ENCODE measurements at places on chromosomes 1 and 21. TPM values are rescaled to one million over a fixed set of nuclear protein-coding genes. Genes with fewer than 3 reads are reported as not detected.

PTCH2 gene
- 2.3 TPM for total RNA-seq

- no peak for DNase-seq
- H3K27me3 ChIP-seq: no peaks in the 10 kb centered on the region
- H3K27ac ChIP-seq: peak overlapping the region; percentile 52
- H3K4me1 ChIP-seq: peaks cover 5% of the 10 kb centered on the region
Measured at GRCh38 chr1:40630488-40631223, 34.8 kb downstream of the RIMS3 start.

DNA sequence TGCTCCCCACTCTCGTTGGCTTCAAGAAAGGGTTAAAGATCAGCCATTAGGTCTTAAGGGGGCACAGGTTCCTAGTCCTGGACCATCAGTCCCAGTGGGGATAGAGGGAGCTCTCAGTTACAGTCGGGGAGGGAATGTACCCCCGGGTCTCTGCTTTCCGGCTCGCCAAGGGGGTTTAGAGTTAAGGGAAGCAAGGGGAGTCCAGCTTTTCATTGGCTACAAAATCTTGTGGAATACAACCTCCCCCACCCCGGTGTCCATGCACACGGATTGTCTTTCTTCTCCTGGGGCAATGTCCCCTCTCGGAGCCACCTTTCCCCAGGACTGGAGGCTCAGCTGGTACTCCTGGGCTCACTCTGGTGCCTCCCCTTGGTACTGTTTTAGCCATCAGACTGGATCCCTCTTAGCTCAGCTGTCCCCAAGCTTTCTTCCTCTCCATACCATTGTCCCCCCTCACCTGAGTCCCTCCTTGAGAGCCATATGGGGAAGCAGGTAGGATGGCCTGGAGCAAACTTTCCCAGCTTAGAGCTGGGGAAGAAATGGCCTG lies at the start of gene A3GALT2:
TSS of gene A3GALT2 (minus strand) at position 480 of the 547 bp plus-strand sequence. CDS start at position 480, 0 bp downstream.
- peaks cover 14% of the 10 kb centered on the region for H3K36me3 ChIP-seq
- no peak within 1 kb of the TSS for H3K4me3 ChIP-seq
- no peaks in the 10 kb centered on the region for H3K4me1 ChIP-seq
- DNase-seq: no peak
- H3K27ac ChIP-seq: no peak within 1 kb of the TSS
- H3K27me3 ChIP-seq: no peaks in the 10 kb centered on the region

KLHL17 gene
- 41.9 TPM for total RNA-seq

DNA sequence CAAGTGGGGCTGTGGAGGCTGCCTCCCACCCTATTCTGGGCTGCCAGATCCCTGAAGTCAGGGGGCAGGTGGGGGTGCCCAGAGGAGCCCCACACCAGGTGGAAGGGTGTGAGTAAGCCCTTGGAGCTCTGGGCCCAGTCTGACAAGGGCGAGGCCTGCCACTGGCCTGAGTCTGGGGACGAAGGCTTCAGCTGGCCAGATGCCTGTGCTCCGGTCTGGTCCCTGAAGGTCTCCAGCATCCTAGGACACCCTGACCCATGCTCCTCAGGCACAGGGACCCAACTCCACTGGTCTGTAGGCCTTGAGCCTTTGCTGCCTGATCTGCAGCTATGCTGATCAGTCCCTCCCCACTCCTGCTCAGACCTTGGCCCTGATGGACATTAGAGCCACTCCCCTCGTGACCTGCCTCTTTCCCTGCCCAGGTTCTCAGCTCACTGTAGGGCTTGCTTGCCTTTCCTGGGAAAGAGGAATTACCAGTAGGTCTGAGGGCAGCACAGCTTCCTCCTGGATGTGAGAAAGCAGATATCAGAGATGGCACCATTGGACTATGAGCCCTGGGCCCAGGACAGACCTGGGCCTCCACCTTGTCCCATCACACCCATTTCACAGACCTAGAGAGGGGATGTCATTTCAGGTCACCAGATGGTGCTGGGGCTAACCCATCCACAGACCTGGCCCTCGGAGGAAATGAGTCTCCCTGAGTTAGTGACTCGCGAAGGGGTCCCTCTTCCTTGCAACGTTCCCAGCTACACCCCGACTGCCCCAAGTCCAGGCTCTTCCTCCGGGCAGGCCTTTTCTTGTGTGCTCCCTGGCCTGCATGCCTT lies 32.8 kb upstream of the CSF3R start:
- no peaks in the 10 kb centered on the region for H3K36me3 ChIP-seq
- no peaks in the 10 kb centered on the region for H3K4me1 ChIP-seq
- peaks cover 27% of the 10 kb centered on the region for H3K27me3 ChIP-seq
- no peak overlapping the region for H3K4me3 ChIP-seq

DNA sequence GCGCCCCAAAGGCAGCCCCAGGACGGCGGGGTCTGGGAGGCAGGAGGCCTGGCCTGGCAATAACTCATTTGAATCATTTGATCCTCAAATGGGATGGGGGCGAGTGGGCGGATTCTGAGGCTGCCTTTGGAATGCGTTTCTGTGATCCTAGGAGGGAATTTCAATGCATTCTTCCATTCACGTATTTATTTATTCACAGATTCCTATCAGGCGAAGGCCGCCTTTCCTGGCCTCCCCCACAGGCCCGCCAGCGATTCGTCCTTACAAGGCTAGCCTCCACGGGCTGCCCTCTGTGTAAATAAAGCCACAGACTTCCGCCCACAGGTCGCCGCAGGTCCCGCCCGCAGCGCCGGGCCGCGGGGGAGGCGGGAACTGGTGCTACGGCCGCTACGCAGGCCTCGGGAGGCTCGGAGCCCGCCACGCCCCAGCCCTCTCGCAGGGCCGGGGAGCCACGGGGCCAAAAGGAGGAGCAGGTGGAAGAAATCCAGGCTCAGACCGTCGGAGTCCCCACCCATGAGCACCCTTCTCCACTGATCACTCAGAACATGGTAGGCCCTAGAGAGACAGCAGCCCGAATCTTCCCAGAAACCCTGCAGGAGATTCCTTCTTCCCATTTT lies 31.3 kb upstream of the JUN start:
- peaks cover 14% of the 10 kb centered on the region for H3K4me1 ChIP-seq
- no peaks in the 10 kb centered on the region for H3K27me3 ChIP-seq
- DNase-seq: peak; percentile 16
- H3K27ac ChIP-seq: peak overlapping the region; percentile 72

GRCh38 chr1:8019229-8019620 lies 6.9 kb downstream of the ERRFI1 start:
- H3K27ac ChIP-seq: no peak overlapping the region
- no peaks in the 10 kb centered on the region for H3K4me1 ChIP-seq
- H3K27me3 ChIP-seq: peaks cover 3% of the 10 kb centered on the region
- no peak for DNase-seq
- H3K4me3 ChIP-seq: no peak overlapping the region

NAV1 gene
- total RNA-seq: 5.1 TPM

SIM2 gene
- total RNA-seq: 0.16 TPM

DNA sequence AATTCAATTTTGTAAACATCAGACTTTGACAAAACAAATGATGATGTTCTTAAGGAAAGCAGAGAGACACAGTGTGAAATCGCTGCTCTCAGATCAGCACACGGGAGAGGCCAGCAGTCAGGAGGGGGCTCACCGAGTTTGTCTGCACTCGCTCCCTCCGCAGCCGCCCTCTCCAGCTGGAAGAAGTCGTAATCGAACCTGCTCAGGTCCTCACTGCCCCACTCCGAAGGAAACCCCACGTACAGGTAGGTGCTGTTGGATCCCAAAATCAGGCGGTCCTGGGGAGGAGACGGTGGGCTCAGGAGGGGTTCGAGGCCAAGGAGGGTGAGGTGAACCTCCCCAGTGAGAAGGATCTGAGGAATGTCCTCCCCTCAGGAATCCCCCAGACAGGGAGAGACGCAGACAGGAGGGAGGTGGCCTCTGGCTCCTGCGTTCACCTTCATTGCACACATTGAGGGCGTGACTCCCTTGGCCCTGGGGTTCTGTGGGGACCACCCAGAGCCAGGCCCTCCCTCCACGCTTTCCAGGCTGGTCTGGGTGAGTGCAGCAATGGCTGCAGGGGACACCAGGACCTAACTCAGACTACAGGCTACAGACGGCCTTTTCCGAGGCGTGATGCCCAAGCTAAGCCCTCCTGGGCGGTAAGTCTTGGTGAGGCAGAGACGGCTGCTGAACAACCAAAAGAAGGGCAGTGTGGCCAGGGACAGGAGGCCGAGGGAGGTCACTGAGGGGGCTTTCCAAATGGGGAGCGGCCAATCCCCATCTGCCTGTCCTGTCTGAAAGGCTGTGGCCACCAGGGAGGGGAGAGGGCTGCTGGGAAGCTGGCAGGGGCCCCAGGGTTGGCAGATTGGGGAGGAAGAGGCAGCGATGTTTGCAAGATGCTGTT lies 65.5 kb downstream of the SCCPDH start:
- H3K4me1 ChIP-seq: peaks cover 3% of the 10 kb centered on the region
- no peaks in the 10 kb centered on the region for H3K36me3 ChIP-seq
- no peak overlapping the region for H3K27ac ChIP-seq
- no peaks in the 10 kb centered on the region for H3K27me3 ChIP-seq

XPR1 gene
- 14.7 TPM for total RNA-seq

DNA sequence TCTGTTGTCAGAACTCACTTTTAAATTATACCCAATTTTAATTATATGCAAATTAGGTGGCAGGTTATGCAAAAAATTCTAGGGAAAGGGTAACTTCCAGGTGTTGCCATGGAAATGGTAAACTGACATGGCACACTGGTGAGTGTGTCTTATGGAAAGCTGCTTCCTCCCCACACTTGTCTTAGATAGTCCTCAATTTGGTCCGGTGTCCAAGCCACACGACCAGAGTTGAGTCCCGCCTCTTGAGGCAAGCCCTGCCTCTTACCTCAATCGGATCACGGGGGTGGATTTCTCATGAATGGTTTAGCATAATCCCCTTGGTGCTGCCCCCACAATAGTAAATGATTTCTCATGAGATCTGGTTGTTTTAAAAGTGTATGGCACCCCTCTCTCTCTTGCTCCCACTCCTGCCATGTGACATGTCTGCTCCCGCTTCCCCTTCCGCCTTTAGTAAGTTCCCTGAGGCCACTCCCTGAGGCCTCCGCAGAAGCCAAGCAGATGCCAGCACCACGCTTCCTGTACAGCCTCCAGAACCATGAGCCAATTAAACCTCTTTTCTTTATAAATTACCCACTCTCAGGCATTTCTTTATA lies 74.9 kb downstream of the MATN1 start:
- no peak overlapping the region for H3K4me3 ChIP-seq
- no peaks in the 10 kb centered on the region for H3K36me3 ChIP-seq
- no peak for DNase-seq
- H3K4me1 ChIP-seq: no peaks in the 10 kb centered on the region

ZNF684 gene
- total RNA-seq: 3.8 TPM

SMCP gene
- total RNA-seq: not detected

DNA sequence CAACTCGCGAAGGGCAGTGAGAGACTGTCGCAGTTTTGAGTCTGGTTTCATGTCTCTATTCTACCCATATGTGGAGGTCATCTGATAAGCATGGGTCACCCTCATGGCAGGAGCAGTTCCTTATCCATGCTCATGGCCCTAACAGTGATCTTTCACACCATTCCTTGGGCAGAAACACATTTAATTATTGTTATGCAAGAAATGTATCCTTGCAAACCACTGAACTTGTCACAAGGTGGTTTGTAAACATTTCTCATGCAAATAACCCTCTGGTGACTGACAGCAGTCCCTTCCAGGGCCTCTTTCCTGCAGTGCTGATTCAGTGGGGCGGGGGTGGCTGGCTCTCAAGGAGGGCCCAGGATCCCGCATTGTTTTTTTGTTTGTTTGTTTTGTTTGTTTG lies 421.4 kb upstream of the RUNX1 start:
- no peaks in the 10 kb centered on the region for H3K36me3 ChIP-seq
- H3K27ac ChIP-seq: no peak overlapping the region
- H3K27me3 ChIP-seq: no peaks in the 10 kb centered on the region
- DNase-seq: no peak
- H3K4me1 ChIP-seq: peaks cover 6% of the 10 kb centered on the region

- H3K27ac ChIP-seq: no peak overlapping the region
- no peaks in the 10 kb centered on the region for H3K4me1 ChIP-seq
- no peaks in the 10 kb centered on the region for H3K36me3 ChIP-seq
- peaks cover 53% of the 10 kb centered on the region for H3K27me3 ChIP-seq
- H3K4me3 ChIP-seq: no peak overlapping the region
- no peak for DNase-seq
Measured at GRCh38 chr1:37755951-37756560, 8.9 kb downstream of the EPHA10 start.

RCAN1 gene
- 5.3 TPM for total RNA-seq

OLIG2 gene
- total RNA-seq: not detected

GRCh38 chr1:40876436-40876761 lies 14.2 kb upstream of the CITED4 start:
- DNase-seq: no peak
- H3K4me1 ChIP-seq: peaks cover 25% of the 10 kb centered on the region
- H3K4me3 ChIP-seq: no peak overlapping the region
- H3K27ac ChIP-seq: no peak overlapping the region
- no peaks in the 10 kb centered on the region for H3K27me3 ChIP-seq
- H3K36me3 ChIP-seq: no peaks in the 10 kb centered on the region
